Endodermal cell (in vitro differentiated cells): ENCODE measurements at places on chromosomes 2 and 18.

DNA sequence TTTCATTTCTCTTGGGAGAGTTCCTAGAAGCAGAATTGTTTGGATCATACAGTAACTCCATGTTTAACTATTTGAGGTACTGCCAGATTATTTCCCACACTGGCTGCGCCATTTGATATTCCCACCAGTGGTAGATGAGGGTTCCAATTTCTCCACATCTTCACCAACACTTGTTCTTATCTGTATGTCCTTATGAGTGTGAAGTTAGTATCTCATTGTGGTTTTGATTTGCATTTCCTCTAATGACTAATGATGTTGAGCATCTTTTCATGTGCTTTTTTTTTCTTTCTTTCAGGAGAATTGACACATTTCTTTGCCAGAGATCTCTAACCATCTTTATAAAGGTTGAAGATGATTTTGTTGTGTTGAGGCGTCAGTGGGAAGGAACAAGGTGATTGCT lies 4.1 kb upstream of the MGAT5 start:
- no peak overlapping the region for H3K4me3 ChIP-seq
- no peak overlapping the region for H3K27ac ChIP-seq
- no peaks in the 10 kb centered on the region for H3K36me3 ChIP-seq
- no peaks in the 10 kb centered on the region for H3K4me1 ChIP-seq

GRCh38 chr2:34549710-34550345 lies 950.7 kb upstream of the FAM98A start:
- H3K36me3 ChIP-seq: no peaks in the 10 kb centered on the region
- H3K27me3 ChIP-seq: no peaks in the 10 kb centered on the region
- no peak overlapping the region for H3K4me3 ChIP-seq
- no peak overlapping the region for H3K27ac ChIP-seq
- no peak for DNase-seq

GRCh38 chr2:180101846-180102245 lies 94.7 kb upstream of the CWC22 start:
- H3K27ac ChIP-seq: no peak overlapping the region
- H3K4me3 ChIP-seq: no peak overlapping the region
- H3K27me3 ChIP-seq: no peaks in the 10 kb centered on the region
- H3K4me1 ChIP-seq: no peaks in the 10 kb centered on the region
- H3K36me3 ChIP-seq: no peaks in the 10 kb centered on the region
- DNase-seq: no peak

- peaks cover 76% of the 10 kb centered on the region for H3K36me3 ChIP-seq
- peaks cover 6% of the 10 kb centered on the region for H3K4me1 ChIP-seq
- no peaks in the 10 kb centered on the region for H3K27me3 ChIP-seq
- no peak overlapping the region for H3K4me3 ChIP-seq
- peak overlapping the region; percentile 96 for H3K27ac ChIP-seq
Observed at GRCh38 chr2:98501876-98502275, 57.2 kb downstream of the INPP4A start.

- peaks cover 3% of the 10 kb centered on the region for H3K4me1 ChIP-seq
- H3K4me3 ChIP-seq: no peak overlapping the region
- no peaks in the 10 kb centered on the region for H3K27me3 ChIP-seq
- H3K27ac ChIP-seq: no peak overlapping the region
- H3K36me3 ChIP-seq: no peaks in the 10 kb centered on the region
- DNase-seq: peak; percentile 54
Observed at GRCh38 chr2:5845798-5846330, 153.7 kb downstream of the SOX11 start.

GRCh38 chr2:210356944-210357343 lies 42.0 kb upstream of the MYL1 start:
- H3K27me3 ChIP-seq: no peaks in the 10 kb centered on the region
- H3K27ac ChIP-seq: no peak overlapping the region
- peak; percentile 69 for DNase-seq
- no peaks in the 10 kb centered on the region for H3K4me1 ChIP-seq
- H3K4me3 ChIP-seq: no peak overlapping the region

- peaks cover 7% of the 10 kb centered on the region for H3K36me3 ChIP-seq
- no peaks in the 10 kb centered on the region for H3K27me3 ChIP-seq
- H3K4me3 ChIP-seq: no peak overlapping the region
- H3K4me1 ChIP-seq: no peaks in the 10 kb centered on the region
- DNase-seq: peak; percentile 86
- H3K27ac ChIP-seq: no peak overlapping the region
Observed at GRCh38 chr18:3703732-3704176, 253.8 kb downstream of the TGIF1 start.

DNA sequence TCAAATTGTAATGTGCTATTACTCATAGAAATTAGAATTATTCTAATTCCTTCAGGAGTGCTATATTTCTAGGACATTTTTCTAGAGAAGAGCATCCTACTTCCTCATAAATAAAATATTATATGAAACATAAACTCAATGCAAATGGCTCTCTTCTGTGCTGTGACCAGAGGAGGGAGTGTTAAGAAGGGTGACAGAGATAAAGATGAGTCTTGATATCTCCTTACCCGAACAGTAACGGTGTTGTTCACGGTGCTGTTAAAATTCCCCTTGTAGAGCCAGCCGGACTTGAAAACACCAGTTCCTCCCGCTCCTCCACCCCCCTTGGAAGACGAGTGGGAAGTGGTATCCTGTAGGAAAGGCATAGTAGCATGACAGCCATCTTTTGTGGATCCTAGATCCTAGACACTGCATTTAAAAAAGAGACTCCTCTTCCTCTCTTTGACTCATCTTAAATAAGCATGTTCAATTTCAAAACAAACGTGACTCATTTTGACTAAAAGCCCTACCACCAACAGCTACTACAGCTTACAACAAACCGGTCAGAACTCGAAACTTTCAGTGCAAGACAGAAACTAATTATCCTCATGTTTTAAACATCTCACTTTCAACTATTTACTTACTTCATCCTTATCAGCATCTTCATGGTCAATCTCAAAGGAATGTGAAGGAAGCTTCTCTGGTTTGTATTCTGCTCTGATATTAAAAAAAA lies 156.3 kb downstream of the DOCK10 start:
- H3K4me1 ChIP-seq: no peaks in the 10 kb centered on the region
- no peak overlapping the region for H3K4me3 ChIP-seq
- DNase-seq: no peak
- no peak overlapping the region for H3K27ac ChIP-seq
- no peaks in the 10 kb centered on the region for H3K27me3 ChIP-seq
- no peaks in the 10 kb centered on the region for H3K36me3 ChIP-seq

DNA sequence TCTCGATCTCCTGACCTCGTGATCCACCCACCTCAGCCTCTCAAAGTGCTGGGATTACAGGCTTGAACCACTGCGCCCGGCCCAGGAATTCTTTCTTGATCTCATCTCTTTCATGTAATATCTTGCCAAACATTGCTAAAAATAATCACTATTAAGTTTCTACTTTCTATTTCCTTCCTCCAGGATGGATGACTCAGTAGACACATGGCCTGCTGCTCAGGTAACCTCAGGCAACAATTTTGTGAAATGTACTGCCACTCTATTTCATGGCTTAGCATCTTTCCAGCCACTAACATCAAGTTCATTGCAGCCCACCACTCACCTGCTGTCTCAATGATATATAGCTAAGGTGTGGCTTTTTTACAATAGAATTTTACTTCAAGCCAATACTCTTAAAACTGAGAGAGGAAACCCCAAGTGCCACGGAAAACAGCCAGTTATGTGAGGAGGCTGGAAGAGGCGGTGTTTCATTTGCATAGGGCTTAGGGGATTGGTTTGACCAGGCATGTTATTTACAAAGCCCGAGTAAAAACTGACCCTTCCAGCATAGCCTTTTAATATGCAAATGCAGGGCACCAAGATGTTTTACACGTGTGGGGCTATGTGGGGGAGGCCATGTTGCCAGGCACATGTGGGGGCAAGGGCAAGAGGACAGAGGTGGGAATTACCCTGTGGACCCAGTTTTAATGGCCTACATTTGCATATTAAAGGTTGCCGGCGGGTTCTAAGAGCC lies 11.3 kb upstream of the SUMO1 start:
- H3K27me3 ChIP-seq: no peaks in the 10 kb centered on the region
- no peaks in the 10 kb centered on the region for H3K36me3 ChIP-seq
- no peak overlapping the region for H3K4me3 ChIP-seq
- H3K27ac ChIP-seq: no peak overlapping the region
- H3K4me1 ChIP-seq: no peaks in the 10 kb centered on the region

DNA sequence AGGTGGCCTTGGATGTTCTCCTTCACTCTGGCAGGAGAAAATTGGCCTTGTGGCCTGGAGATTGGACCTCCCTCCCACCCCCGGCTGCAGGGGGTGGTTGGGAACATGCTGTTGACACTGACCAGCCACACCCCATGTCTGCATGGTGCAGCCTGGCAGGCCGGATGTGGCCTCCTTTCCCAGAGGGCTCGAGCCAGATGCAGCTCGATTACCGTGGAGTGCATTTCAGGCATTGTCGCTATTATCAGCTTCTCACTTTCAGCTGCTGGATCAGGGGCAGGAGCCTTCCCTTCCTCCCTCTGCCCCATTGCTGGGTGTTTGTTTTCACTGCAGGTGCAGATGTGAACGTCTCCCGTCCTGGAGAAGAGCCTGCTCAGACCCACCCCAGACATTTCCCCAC lies 211.0 kb upstream of the SIX2 start:
- no peak overlapping the region for H3K4me3 ChIP-seq
- H3K36me3 ChIP-seq: no peaks in the 10 kb centered on the region
- peak; percentile 52 for DNase-seq
- H3K27me3 ChIP-seq: no peaks in the 10 kb centered on the region

DNA sequence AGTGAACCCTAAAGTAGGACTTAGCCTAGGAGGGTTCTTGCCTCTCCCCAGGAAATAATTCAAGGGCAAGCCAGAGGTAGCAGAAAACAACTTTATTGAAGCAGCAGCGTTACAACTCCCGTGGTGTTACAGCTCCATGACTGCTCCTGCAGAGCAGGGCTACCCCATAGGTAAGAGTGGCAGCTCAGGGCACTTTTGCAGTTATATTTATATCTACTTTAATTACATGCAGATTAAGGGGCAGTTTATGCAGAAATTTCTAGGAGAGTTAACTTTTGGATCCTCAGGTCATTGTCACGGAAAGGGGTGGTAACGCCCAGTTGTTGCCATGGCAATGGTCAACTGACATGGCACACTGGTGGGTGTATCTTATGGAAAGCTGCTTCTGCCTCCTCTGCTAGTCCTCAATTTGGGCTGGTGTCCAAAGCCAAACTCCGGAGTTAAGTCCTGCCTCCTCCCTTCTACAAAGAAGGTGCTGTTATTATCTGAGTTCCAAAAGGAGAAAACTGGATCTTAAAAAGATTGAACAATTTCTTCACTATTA lies 1413.0 kb downstream of the DSC3 start:
- H3K4me1 ChIP-seq: no peaks in the 10 kb centered on the region
- H3K27ac ChIP-seq: no peak overlapping the region
- H3K27me3 ChIP-seq: no peaks in the 10 kb centered on the region
- no peaks in the 10 kb centered on the region for H3K36me3 ChIP-seq
- DNase-seq: no peak

DNA sequence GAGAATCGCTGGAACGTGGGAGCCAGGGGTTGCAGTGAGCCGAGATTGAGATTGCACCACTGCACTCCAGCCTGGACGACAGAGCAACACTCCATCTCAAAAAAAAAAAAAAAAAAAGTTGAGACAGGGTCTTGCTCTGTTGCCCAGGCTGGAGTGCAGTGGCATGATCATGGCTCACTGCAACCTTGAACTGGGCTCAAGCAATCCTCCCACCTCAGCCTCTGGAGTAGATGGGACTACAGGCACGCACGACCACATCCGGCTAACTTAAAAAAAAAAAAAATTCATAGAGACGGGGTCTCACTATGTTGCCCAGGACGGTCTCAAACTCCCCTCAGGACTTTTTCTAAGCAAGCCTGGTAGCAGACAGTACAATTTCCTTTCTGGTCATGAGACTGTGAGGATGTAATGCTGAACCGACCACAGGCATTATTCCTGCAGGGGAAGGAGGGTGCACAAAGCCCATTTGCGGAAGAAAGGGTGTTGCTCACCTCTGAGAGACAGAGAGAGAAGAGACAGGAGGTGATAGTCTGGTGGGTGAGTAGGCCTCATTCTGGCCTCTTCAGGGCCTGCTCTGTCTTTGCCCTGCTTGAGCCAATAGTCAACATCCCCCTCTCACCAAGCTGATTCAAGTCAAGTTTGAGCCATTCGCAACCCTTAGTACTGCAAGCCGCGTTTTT lies 205.3 kb downstream of the ZFP36L2 start:
- no peaks in the 10 kb centered on the region for H3K27me3 ChIP-seq
- H3K4me1 ChIP-seq: peaks cover 3% of the 10 kb centered on the region
- DNase-seq: no peak

DNA sequence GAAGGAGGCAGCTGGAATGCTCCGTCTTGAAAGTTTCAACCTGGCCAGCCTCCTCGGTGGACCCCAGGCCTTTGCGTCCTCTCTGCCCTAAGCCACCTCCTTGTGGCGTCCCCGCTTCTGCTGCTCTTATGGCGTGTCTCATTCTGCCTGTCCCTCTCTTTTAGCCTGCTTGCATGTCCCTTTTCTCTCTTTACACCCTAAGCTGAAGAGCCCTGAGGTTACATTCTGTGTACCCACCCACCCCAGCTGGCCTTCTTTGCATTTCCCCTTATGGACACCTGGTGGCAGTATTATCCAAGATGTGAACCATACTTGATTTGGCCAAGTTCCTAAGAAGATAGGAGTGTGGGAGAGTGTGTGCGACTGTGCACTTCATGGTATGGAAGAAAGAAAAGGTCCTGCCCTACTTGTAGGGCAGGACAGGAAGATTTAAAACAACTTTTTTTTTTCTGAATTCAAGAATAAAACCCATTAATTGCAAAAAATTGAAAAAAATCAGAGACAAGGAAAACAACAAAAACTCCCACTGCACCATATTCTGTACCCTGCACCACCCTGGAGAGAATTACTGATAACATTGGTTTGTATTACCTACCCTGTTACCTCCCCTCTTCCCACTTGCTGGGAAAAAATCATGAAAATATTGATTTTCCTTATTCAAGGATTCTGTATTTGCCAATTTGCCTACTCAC lies 77.4 kb downstream of the DYSF start:
- H3K4me3 ChIP-seq: no peak overlapping the region
- no peaks in the 10 kb centered on the region for H3K36me3 ChIP-seq
- peak; percentile 85 for DNase-seq
- H3K4me1 ChIP-seq: no peaks in the 10 kb centered on the region

GRCh38 chr2:59746291-59746690 lies 807.2 kb downstream of the BCL11A start:
- no peaks in the 10 kb centered on the region for H3K4me1 ChIP-seq
- H3K4me3 ChIP-seq: no peak overlapping the region

- no peaks in the 10 kb centered on the region for H3K27me3 ChIP-seq
- peaks cover 74% of the 10 kb centered on the region for H3K36me3 ChIP-seq
Observed at GRCh38 chr2:159209341-159210306, 76.9 kb downstream of the WDSUB1 start.

- H3K4me3 ChIP-seq: no peak overlapping the region
- H3K27me3 ChIP-seq: no peaks in the 10 kb centered on the region
- peak overlapping the region; percentile 98 for H3K27ac ChIP-seq
- peaks cover 16% of the 10 kb centered on the region for H3K4me1 ChIP-seq
- peak; percentile 65 for DNase-seq
Observed at GRCh38 chr18:58863539-58864145, 1.0 kb upstream of the ZNF532 start.

- H3K27ac ChIP-seq: no peak overlapping the region
- no peaks in the 10 kb centered on the region for H3K4me1 ChIP-seq
- no peak overlapping the region for H3K4me3 ChIP-seq
- H3K36me3 ChIP-seq: peaks cover 7% of the 10 kb centered on the region
- no peaks in the 10 kb centered on the region for H3K27me3 ChIP-seq
Observed at GRCh38 chr18:13660510-13660909, 65.8 kb downstream of the FAM210A start.

GRCh38 chr18:23377669-23378301 lies 75.3 kb upstream of the RIOK3 start:
- no peaks in the 10 kb centered on the region for H3K27me3 ChIP-seq
- no peak for DNase-seq
- no peaks in the 10 kb centered on the region for H3K36me3 ChIP-seq
- H3K4me3 ChIP-seq: no peak overlapping the region
- no peaks in the 10 kb centered on the region for H3K4me1 ChIP-seq

- no peak for DNase-seq
- H3K27ac ChIP-seq: no peak overlapping the region
- peaks cover 4% of the 10 kb centered on the region for H3K27me3 ChIP-seq
- H3K4me1 ChIP-seq: no peaks in the 10 kb centered on the region
Observed at GRCh38 chr18:46624127-46624526, 32.9 kb downstream of the LOXHD1 start.
